ENCODE measurements at places on chromosomes 16 and 17. TPM values are rescaled to one million over a fixed set of nuclear protein-coding genes. Genes with fewer than 3 reads are reported as not detected.

The NOD2 gene
- total RNA-seq: 28.3 TPM

The FOXN1 gene
- not detected for total RNA-seq

The ABCA6 gene
- 0.11 TPM for total RNA-seq

The STH gene
- total RNA-seq: not detected

The CRHR1 gene
- not detected for total RNA-seq

The XAF1 gene
- total RNA-seq: 0.22 TPM

The AIPL1 gene
- not detected for total RNA-seq

The TNS4 gene
- 130 TPM for total RNA-seq

The CCL7 gene
- not detected for total RNA-seq

The CEP112 gene
- 11.0 TPM for total RNA-seq

The LPO gene
- total RNA-seq: not detected

The SNX20 gene
- under 0.01 TPM for total RNA-seq

Measured in placental epithelial cell (primary cell).